HS-5 (cell line): ENCODE measurements at places on chromosomes 5 and 9.
A peak's percentile ranks its signal among the peaks of the same experiment; 100 is the strongest.

DNA sequence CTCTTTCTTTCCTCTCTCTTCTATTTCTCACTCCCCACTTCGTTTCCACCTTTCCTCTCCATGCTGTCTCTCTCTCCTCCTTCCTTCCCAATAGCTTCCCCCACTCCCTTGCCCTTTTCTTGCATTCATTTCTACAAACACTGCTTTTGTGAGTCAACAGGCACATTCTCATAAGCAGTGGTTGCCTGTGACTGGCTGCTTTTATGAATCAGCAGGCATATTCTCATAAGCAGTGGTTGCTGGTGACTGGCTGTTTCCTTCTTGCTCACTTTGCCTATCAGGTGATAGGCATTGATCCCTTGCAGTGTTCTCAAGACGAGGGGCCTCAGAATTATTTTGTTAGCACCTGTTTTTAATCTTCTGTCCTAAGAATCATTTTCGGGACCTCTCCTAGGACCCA lies 116.1 kb upstream of the ACTBL2 start:
- peak; percentile 45 for DNase-seq

DNA sequence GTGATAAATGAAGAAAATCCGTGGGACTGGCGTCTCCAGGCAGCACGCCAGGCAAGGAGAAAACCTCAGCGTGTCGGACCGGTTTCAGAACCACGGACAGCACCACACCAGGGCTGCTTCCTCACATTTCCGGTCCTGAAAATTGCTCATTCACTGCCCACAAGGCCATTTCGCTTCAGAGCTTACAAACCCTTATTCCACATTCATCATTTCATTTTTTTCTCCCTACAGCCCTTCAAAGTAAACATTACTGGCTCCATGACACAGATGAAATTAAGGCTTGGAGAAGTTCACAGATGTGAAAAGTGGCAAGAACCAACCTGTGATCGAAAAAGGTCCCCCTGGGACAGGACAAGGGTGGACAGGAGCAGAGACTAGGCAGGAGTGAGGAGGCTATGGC lies 1.5 kb upstream of the GPRIN1 start:
- no peak for DNase-seq

DNA sequence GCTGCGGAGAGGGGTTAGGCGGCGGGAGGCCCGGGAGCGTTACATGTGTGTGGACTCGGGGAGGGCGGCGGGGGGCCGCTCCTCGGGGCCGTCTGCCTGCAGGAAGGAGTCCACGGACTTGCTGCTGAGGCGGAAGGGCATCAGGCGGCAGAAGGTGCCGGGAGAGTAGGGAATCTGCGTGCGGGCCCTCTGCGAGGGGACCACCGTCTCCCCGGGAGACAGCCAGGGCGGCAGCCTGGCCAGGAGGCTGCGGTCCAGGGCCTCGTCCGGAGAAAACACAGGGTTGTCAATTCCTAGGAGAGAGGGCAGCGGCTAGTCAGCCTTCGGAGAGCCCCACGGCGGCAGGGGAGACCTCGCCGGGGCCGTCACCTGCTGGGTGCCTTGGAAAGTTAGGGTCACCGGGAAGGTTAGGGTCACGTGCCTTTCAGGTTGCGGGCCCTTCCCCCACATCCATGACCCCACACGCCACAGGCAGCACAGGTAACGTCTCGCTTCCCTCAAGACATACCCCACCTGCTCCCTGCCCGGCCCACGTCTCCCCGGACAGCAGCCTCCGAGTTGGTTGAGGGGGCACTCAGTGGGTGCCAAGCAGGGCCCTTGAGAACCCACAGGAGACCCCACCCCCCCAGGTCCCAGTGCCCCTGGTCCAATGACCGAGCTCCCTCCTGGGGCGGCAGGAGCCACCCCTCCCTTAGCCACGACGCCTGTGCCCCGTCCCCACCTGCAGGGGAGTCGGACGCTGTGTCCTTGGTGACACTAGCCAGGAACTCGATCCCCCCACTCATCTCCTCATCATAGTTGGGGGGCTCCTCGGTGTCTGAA lies 32.1 kb downstream of the EXOC3 start:
- no peak for DNase-seq

DNA sequence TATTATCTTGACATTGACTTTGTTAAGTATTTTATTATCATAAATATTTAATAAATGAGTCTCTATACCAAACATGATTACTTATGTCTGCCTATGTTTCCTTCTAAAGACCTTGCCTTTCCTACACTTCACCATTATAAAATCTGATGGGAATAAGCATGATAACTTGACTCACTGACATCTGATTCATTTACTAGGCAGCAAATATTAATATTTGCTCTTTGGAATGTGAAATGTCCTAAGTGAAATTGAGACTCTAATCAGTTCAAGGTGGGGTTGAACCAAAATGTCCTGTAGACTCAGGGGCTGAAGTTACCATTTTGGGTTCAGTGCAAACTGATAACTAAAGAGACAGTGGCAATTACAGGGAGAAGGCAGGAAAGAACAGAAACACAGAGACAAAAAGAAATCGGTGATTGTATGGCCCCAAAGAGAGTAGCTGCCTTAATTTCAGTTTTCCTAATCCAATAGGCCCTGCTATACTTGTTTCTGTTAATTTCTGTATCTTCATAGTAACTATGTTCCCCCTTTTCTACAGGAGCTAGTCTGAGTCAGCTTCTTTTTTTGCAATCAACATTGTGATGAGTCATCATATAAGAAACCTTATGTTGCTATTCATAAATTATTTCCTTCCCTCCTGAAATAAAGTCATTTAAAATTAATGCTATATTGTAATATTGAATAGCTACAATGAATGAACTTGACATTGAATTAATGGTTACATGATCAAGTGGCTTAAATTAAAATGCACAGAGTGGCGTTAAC lies 296.8 kb downstream of the PDE4D start:
- DNase-seq: peak; percentile 47

GRCh38 chr5:41790038-41790776 lies 80.0 kb downstream of the OXCT1 start:
- no peak for DNase-seq

DNA sequence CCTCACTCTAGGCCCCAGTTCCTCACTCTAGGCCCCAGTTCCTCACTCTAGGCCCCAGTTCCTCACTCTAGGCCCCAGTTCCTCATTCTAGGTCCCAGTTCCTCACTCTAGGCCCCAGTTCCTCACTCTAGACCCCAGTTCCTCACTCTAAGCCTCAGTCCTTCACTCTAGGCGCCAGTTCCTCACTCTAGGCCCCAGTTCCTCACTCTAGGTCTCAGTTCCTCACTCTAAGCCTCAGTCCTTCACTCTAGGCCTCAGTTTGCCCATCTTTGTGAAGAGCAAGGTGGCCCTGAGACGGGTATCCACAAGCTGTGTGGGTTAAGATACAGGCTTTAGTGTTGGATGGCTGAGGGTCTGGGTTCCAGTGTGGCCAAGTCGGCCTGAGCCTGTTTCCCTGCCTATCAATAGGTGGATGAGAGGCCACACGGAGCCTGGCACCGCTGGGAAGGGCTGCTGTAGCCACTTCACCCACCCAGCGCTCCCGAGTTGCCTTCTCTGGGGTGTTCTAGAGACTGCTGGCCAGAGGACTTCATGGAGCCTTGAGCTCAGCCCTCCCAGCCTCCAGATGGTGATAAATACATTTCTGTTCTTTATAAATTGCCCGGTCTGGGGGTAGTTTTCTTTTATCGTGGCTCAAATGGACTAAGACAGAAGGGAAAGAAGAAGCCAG lies 150.2 kb downstream of the RXRA start:
- DNase-seq: no peak

- no peak for DNase-seq
These were observed 239.9 kb downstream of the FSTL4 start for GRCh38 chr5:133372293-133372937.

- no peak for DNase-seq
These were observed 41.5 kb downstream of the TTLL11 start for GRCh38 chr9:122051351-122052321.

DNA sequence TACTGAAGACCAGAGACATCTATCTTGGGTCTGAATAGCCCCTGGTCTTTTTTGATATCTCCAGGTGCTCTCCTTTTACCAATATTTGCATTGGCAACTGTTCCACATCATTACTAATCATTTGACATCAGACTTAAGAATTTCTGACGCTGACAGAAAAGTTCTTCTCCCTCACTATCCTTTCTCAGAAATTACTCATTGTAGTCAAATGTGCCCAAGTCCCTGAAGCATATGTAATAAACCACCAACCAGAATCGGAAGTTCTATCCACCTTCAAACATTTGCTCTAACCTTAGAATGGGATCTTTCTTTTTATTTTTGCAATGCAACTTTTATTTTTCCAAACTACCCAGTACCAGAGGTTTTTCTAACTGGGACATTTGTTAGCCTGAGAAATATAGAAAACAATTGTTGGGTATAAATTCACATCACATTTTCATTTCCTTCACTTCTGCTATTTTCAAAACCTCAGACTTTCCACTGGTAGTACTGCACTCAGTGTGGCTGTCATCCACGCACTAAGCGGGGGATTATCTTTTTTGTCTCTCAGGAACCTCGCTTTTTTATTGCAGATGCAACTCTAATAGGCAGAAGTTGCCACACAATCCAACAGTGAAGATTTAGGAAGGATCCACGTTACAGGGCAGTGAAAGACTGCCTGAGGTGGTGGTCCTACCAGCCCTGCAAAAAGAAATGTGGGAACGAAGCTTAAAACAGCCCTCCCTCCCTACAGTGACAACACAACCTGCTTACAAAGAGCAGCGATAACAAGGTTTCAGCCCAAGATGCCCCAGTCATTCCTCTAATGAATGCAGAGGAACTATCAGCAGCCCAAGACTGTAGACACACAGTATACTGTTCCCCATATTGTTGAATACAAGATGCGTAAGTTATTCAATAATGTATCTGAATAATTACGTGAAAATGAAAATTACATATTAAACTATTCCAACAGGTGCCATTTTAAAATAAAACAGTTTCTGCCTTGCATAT lies 201.2 kb downstream of the EBF1 start:
- no peak for DNase-seq

GRCh38 chr5:94754824-94755223 lies 136.4 kb downstream of the SLF1 start:
- DNase-seq: no peak

DNA sequence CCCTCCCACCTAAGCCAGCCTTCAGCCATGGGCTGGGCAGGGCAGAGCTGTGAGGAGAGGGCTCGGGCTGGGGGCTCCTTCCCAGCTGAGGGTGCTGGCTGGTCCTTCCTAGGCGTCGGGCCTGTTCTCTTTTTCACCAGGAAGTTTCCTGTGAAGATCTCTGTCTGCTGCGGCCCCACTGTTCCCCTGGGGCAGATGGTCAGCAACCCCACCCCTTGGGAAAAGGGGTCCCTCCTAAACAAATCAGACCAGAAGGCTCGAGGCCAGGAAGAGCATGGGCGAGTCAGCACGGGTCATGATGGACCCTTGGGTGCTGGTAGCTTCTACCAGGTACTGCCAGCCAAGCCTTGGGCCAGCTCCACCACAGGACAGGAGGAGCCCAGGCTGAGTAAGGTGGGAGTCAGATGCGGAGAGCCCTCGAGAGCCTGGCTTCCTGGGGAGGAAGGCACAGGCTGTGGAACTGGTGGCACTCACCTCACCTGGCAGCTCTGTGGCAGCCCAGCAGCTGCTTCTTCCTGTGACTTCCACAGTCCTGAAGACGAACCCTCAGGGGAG lies 3.5 kb downstream of the CACNA1B start:
- DNase-seq: no peak

DNA sequence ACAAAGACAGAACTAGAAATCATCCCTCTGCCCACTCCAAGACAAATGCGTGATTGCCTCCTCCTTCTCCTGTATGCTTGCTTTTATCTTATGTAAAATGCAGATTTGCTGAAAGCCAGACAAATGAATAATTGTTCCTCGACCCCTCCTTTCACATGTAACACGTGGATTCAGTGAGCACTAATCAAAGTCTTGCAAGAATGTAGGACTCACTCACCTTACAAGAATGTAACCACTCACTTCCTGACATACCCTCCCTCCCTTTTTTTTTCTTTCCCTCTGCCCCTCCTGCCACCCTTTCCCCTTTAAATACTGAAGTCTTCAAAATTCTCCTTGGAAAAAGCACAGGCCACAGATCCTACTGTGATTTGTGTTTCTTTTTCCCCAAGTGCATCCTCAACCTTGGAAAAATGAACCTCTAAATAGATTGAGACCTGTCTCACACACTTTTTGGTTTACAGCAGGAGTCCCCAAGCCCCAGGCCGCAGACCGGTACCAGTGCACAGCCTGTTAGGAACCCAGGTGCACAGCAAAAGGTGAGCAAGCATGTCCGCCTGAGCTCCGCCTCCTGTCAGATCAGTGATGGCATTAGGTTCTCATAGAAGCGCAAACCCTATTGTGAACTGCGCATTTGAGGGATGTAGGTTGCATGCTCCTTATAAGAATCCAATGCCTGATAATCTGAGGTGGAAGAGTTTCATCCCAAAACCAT lies 29.4 kb upstream of the HSD17B3 start:
- DNase-seq: no peak

GRCh38 chr9:127608104-127608966 lies 3.7 kb upstream of the STXBP1 start:
- DNase-seq: no peak

GRCh38 chr5:139710319-139711066 lies 62.3 kb downstream of the CXXC5 start:
- DNase-seq: no peak

DNA sequence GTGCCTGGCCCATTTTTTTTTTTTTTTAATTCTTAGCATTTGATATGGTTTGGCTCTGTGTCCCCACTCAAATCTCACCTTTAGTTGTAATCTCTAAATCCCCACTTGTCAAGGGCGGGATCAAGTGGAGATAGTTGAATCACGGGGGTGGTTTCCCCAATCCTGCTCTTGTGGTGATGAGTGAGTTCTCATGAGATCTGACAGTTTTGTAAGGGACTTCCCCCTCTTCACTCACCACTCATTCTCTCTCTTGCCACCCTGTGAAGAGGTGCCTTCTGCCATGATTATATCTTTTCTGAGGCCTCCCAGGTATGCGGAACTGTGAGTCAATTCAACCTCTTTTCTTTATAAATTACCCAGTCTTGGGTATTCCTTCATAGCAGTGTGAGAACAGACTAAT lies 27.2 kb downstream of the NDUFAF2 start:
- DNase-seq: no peak

DNA sequence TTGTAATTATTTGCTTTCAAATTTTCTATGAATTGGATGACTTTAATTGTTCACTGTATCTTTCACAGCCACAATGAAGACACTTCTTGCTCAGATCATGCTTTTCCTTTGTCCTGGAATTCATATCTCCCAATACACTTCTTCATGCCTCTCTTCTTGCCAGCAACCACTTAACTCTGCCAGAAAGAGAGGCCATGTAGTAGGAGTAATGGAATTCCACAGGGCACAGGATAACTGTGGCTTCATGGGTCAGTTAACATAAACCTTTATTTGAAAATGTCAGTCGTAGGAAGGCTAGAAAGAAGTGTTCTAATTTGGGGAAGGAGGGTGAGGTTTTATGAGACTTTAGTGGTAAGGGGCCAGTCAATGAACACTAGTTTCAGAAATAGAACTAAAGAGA lies 190.3 kb downstream of the TMEM167A start:
- DNase-seq: no peak

- DNase-seq: no peak
These were observed 100.9 kb downstream of the EBF1 start for GRCh38 chr5:158998793-158999325.

GRCh38 chr5:122965111-122965510 lies 71.4 kb downstream of the PPIC start:
- DNase-seq: no peak
